ENCODE measurements at places on chromosomes 1 and 21.

- DNase-seq = no peak
Observed at GRCh38 chr1:182198006-182198605, 136.6 kb upstream of the ZNF648 start.

GRCh38 chr1:214670098-214670497, 67.1 kb downstream of the CENPF start:
- DNase-seq = no peak

DNA sequence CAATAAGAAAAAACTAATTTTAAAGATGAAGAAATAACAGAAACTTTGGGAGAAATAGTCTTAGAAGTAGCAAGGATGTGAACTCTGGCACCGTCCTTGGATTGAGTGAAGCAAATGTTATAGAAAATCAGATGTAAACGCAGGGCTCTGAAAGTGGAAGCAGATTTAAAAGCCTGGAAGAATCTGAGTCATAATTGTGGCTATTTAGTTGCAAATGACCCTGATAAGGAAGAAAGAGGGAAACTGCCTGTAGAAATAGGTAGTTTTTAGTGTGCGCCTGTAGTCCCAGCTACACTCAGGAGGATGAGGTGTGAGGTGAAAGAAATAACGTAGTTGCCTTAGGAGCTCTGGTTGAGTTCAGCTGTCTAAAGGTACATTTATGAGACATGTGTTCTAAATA, 101.0 kb downstream of the NGF start:
- DNase-seq = no peak

DNA sequence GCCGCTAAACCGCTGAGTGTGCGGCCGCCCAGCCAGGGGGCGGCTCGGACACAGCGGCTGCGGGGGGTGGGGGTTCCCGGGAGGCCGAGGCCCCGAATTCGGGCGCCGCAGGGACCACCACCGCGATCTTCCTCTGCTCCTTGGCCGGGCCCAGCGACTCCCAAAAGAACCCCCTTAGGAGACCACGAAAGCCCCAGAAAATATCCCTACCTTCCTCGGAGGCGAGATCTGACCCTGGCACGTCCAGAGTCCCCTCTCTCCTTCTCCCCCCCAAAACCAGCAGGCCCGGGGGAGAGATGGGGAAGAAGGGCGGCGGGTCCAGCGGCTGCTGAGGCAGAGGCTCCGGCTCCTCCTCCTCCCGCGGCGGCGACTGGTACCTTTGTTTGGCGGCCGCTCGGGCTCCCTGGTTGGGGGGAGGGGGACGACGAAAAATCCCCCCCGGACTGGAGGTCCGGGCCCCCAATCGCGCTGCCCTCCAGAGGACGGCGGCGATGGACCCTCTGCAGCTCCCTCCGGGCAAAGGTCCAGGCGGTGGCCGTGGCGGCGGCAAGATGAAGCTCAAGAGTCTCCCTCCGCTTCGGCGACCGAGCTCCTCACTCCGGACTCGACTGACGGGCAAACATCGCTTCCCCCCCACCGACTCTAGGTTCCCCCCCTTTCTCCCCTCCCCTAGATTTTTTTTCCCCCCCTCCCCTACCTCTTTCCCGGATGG, at the start of gene ARID4B:
TSS of gene ARID4B (minus strand) at position 621 of the 712 bp plus-strand sequence. CDS start 1,260 bp downstream, outside the sequence.
- DNase-seq = no peak

DNA sequence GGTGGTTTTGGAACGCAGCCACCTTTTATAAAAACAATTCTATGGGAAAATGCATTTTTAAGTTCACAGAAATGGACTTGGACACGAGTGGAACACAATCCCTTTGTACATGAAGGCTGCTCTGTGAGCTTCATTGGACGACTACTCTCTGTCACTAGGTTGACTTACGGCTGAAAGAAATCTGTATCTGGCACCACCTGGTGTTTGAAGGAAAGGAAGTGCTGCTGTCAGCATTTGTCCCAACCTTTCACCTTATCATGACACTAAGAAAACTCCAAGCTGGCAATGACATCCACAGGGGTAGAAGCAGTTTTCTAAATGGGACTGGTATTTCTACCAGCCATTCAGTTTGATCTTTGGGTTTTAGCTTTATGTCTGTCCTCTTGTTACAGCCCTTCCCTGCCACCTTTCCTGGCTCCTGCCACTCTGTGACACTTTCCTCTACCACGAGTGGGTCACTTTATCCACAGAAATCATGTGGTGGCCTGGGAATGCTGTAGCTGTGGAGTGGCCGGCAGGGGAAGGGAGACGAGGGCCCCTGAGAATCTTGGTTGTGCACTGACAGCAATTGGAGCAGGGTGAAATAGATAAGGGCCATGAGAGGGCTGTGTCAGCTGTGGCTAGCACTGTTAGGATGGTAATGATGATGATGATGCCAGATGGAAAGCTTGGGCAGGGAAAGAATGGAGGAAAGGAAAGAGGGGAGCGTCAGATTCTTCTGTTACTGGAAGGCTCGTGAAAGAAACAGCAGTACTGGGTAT, 85.2 kb downstream of the TBX19 start:
- no peak for DNase-seq

DNA sequence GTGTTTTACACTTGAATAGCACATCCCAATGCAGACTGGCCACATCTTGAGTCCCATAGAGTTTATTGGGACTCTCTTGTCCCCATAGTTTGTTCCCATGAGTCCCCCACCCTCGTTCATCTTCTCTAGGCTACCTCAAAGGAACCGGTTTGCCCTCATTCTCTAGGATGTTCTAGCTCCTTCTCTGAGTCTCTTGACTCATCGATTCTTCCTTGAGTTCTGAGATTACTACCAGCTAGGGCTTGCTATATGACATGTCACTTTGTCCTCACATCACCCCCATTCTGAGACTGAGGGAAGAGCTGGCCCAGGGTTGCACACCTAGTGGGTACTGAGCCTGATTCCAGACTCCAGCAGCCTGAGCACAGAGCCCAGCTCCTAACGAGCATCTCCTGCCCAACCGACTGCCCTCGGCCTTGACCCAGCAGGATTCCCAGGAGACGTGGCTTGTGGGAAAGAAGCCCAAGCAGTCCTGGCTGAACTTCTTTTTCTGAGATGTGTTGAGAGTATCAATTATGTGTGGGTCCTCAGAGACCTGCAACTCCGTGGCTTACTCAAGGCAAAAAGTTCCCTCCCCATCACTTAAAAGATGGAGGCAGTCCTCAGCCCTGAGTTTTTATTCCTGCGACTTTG, 42.0 kb downstream of the TMEM51 start:
- no peak for DNase-seq

DNA sequence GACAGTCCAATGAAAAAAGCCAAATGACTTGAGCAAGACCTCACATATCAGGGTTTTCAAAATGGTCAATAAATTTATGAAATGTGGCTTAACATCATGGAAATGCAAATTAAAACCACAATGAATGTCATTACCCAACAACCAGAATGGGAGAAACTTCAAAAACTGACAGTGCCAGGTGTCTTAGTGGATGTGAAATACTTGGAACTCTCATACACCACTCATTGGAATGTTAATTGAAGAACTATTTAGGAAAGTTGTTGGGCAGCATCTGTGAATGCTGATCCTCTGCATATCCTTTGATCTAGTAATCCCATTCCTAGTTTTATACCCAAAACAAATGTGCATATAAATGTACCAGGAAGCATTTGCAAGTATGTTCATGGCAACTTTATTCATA, 19.2 kb upstream of the BACH1 start:
- no peak for DNase-seq

- no peak for DNase-seq
Observed at GRCh38 chr1:150555198-150555970, 6.2 kb downstream of the ADAMTSL4 start.

- DNase-seq = no peak
Observed at GRCh38 chr1:64291931-64292330, 88.5 kb downstream of the UBE2U start.

GRCh38 chr1:205496661-205497060, 7.8 kb upstream of the CDK18 start:
- no peak for DNase-seq

GRCh38 chr1:215001419-215002021, 81.0 kb upstream of the KCNK2 start:
- DNase-seq = no peak

GRCh38 chr1:239861985-239862384, 229.7 kb upstream of the FMN2 start:
- DNase-seq = no peak

GRCh38 chr1:32703479-32704291, 1.1 kb upstream of the SYNC start:
- no peak for DNase-seq

DNA sequence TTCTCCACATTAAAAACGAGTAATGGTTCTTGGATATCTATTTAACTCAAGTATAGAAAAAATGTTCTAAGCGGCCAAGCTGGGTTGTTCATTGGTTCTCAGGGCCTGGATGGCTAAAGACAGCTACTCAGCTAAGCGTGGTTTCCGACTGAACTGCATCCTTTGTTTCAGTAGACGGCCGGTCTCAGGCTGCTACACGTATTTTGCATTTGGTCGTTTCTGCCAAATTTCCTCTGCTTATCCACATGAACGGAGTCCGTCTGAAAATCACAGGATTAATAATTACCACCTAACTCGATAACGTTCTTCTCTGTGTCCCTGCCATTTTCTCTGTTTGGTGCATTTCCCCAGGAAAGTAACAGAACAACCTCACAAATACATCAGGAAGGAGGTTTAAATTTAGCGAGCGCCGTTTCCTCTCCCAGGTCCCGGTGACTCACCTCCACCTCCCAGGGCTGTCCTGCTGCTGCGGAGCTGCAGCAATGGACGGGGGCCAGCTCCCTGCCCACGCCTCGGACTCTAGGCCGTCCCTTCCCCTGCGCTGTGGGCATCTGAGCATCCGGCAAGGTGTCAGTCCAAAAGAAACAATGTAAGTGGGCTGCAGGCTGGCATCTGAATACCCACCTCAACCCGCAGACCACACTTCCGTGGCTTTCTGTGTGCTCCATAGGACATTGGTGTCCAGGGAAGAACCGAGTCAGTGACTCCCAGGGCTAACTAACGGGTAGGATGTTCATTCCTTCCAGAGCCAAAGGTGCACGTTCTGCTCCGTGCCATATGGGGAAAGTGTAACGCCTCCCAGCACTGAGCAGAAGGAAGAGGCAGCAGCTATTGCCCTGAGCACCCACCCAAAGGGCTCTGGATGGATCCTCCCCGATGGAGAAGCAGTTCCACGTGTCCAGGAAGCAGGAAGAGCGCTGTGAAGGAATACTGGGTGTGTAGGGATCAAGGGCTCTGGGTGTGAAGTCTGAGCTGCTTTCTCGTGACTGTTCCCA, 4.1 kb upstream of the GABRD start:
- DNase-seq = no peak

DNA sequence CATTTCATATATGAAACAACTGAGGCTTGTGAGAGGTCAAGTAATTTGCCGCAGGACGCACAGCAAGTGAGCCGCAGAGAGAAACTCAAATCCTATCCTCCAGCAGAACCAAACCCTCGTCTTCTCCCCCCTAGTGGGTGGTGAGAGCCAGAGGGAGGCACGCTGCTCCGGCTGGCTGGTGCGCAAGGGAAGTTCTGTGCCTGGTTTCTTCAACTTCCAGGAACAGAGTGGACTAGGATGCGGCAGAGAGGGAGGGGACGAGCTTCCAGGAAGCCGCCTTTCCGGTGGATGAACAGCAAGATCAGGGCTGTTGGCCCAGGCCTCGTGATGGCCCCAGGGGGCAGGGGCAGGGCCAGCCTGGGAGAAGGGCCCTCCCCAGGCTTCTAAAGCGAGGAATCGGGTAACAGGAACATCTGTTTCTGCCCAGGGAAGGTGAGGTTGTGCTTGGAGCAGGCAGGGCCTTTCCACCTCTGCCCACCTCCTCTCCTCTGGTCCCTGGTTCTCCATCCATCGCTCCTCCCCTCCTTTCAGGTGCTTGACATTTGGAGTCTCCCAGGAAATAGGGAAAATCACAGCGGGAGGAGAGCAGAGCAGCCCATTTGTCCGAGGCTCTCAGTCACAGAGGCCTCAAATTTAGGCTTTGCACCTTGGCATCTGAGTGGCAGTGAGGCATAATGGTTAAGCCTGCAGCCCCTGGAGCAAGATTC, 16.8 kb upstream of the PDIK1L start:
- DNase-seq = no peak

- DNase-seq = no peak
Observed at GRCh38 chr1:186491336-186491735, 30.4 kb upstream of the PDC start.

DNA sequence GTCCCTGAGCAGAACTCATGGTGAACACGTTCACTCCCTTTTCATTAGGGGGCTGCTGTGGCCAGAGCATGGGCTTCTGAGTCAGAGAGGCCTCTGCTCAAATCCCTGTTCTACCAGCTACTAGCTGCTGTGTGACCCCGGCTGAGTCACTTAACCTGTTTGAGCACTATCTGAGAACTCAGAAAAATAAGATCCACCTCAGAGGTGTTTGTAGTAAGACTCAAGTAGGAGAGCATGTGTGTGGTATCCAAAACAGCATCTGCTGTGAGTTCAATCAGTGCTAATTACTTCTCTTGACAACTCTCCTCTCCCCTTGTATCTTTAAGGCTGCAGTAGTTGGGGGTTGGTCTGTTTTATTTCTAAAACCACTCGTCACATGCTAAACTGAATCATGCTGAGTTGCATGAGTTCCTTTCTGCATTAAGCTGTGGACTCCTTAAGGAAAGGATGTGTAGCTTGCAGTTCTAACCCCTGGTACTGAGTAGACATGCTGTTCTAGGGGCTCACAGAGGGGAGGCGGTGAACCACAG, 39.7 kb upstream of the JUN start:
- DNase-seq = no peak

DNA sequence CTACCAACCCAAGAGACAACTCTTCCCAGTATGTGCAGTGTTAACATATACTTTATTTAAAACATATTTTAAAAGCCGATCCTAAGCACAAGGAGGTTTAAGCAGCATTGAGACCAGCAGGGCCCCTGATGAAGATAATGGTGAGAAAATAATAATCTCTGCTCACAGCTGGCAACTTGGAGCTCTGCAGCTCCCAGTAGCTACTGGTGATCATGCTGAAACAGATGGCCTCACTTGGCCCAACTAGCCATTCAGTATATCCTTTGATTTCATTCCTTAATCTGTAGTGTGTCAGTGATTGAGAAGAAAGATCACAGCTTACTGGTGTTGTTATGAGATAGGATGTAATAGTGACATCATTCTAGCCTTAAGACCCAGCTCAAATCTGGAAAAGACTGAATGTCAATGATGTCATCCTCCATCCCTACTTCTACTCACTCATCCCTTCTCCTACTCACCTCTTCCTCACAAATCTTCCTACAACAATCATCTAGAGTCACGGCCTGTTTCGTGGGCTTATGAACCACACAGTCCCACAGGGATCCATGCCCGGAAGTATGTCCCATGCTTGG, 817.9 kb downstream of the PLA2G4A start:
- no peak for DNase-seq

DNA sequence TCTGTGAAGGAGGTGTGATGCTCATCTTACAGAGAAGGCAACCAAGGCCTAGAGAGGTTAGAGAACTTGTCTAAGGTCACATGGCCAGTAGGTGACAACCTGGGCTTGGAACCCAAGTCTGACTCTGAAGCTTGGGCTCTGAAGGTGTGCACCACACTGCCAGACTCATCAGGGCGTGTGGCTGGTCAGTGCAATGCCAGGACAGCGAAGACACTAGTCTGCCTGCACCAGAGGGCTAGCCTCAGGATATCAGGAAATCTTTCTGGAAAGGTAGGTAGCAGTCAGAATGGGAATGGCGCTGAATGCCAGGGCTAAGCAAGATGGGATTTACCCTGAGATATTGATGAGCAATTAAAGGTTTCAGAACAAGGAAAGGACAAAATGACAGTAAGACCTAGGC, 34.9 kb downstream of the ELK4 start:
- no peak for DNase-seq
